H7 (cell line): ENCODE measurements at places on chromosomes 5 and 9. TPM values are rescaled to one million over a fixed set of nuclear protein-coding genes. Genes with fewer than 3 reads are reported as not detected.

The PRSS3 gene
- not detected in 2 replicates for total RNA-seq

The SPATA31E1 gene
- total RNA-seq: 0.07 TPM in 1 of 2 replicates, not detected in the other

The PCDHA5 gene
- 0.15 and 0.28 TPM in 2 replicates for total RNA-seq

The PCDHA8 gene
- total RNA-seq: 0.11 and 0.14 TPM in 2 replicates

The CER1 gene
- total RNA-seq: 197 and 1,033 TPM in 2 replicates

The PRDM9 gene
- total RNA-seq: 0.41 TPM in 1 of 2 replicates, not detected in the other

The WHRN gene
- 4.4 and 10.6 TPM in 2 replicates for total RNA-seq

The SAXO1 gene
- total RNA-seq: 0.21 and 0.48 TPM in 2 replicates

The ZNF367 gene
- 10.0 and 12.3 TPM in 2 replicates for total RNA-seq

The BTNL8 gene
- total RNA-seq: 0.21 and 0.22 TPM in 2 replicates

The CDKN2B-AS1 gene
- 0.07 TPM in 1 of 2 replicates, not detected in the other for total RNA-seq

The F12 gene
- total RNA-seq: 3.2 and 3.7 TPM in 2 replicates

The ARL15 gene
- total RNA-seq: 21.6 and 22.9 TPM in 2 replicates

The FAM169A gene
- total RNA-seq: 37.6 and 51.1 TPM in 2 replicates

The TMEM215 gene
- total RNA-seq: 0.10 and 0.18 TPM in 2 replicates

The ALDH7A1 gene
- total RNA-seq: 60.6 and 64.3 TPM in 2 replicates

The CNTFR gene
- total RNA-seq: 26.6 and 43.2 TPM in 2 replicates

The LTC4S gene
- 0.67 and 5.1 TPM in 2 replicates for total RNA-seq

The SV2C gene
- total RNA-seq: under 0.01 TPM in 1 of 2 replicates, not detected in the other

The PROB1 gene
- total RNA-seq: 1.4 and 1.7 TPM in 2 replicates

The PCDHGB3 gene
- total RNA-seq: 0.26 TPM in 1 of 2 replicates, not detected in the other

The SPINK6 gene
- not detected in 2 replicates for total RNA-seq
